ENCODE measurements at places on chromosomes 1 and 21. TPM values are rescaled to one million over a fixed set of nuclear protein-coding genes. Genes with fewer than 3 reads are reported as not detected.

The DCDC2B gene
- not detected for polyA plus RNA-seq

DNA sequence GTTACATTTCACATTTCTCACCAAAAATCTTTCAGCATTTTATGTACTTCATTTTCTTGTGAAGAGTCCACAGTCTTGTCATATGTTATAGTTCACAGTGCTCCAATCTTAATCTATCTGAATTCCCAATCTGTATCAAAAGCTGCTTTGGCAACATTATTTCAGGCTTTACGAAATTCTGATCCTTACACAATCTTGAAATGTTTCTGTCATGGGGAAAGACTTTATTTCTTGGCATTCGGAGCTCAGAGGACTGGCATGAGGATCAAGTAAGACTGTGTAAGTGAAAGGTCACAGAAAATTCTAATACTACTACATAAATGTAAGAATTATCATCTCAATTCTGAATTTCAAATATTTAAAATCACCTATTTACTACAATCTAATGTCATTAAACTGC lies 2.0 kb downstream of the USP33 start:
- H3K36me3 ChIP-seq: no peaks in the 10 kb centered on the region
- no peaks in the 10 kb centered on the region for H3K27me3 ChIP-seq
- H3K4me1 ChIP-seq: peaks cover 3% of the 10 kb centered on the region

The OPTC gene
- 0.56 TPM for polyA plus RNA-seq

- DNase-seq: no peak
- peaks cover 4% of the 10 kb centered on the region for H3K4me1 ChIP-seq
- H3K27ac ChIP-seq: no peak overlapping the region
- no peaks in the 10 kb centered on the region for H3K36me3 ChIP-seq
- no peak overlapping the region for H3K4me3 ChIP-seq
These were observed 124.1 kb downstream of the DISP1 start for GRCh38 chr1:222938986-222939385.

DNA sequence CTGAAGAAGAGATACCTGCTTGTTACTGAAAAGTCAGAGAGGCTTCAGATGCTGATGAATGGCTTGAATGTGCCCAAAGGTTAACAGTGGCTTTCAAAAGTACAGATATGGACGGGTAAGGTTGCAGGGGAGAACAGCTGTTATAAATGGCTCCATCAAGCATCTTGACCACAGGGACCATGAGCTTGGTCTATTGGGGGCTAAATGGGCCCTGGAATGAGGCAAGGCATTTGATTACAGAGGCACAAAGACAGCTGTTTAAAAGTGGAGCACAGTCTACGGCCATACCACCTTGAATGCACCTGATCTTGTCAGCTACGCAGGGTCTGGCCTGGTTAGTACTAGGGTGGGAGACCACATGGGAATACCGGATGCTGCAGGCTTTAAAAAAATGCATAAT lies 48.3 kb downstream of the C1orf198 start:
- H3K27ac ChIP-seq: no peak overlapping the region
- DNase-seq: no peak
- H3K4me1 ChIP-seq: peaks cover 3% of the 10 kb centered on the region
- no peaks in the 10 kb centered on the region for H3K27me3 ChIP-seq

The OR2L2 gene
- polyA plus RNA-seq: not detected

The B3GALT6 gene
- 9.3 TPM for polyA plus RNA-seq

The TRIM67 gene
- polyA plus RNA-seq: not detected

- H3K4me1 ChIP-seq: no peaks in the 10 kb centered on the region
- H3K4me3 ChIP-seq: no peak overlapping the region
- H3K36me3 ChIP-seq: no peaks in the 10 kb centered on the region
- no peak for DNase-seq
- H3K27me3 ChIP-seq: no peaks in the 10 kb centered on the region
These were observed 11.7 kb downstream of the C1orf216 start for GRCh38 chr1:35706846-35707600.

GRCh38 chr1:28782011-28782410 lies 30.0 kb upstream of the OPRD1 start:
- no peaks in the 10 kb centered on the region for H3K36me3 ChIP-seq
- no peak overlapping the region for H3K4me3 ChIP-seq
- H3K27me3 ChIP-seq: no peaks in the 10 kb centered on the region

DNA sequence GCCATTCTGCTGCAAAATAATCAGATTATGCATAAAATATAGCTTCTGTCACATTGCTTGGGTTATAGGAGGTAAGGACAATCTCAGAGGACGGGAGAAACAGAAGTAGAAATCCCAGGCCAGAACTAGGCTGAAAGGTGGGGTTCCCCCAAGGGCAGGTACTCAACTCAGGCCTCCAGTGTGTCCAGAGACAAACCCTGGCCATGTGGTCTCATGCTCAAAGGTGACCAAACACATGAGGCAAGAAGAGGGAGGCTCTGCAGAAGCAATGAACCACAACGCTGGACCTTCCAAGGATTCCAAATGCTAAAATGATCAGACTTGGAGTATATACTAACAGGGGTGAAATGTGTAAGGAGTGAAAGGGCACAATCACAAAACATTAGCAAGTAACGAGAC lies 103.8 kb downstream of the DMRTB1 start:
- no peaks in the 10 kb centered on the region for H3K27me3 ChIP-seq
- H3K27ac ChIP-seq: no peak overlapping the region
- peaks cover 2% of the 10 kb centered on the region for H3K36me3 ChIP-seq
- no peak for DNase-seq
- no peaks in the 10 kb centered on the region for H3K4me1 ChIP-seq

DNA sequence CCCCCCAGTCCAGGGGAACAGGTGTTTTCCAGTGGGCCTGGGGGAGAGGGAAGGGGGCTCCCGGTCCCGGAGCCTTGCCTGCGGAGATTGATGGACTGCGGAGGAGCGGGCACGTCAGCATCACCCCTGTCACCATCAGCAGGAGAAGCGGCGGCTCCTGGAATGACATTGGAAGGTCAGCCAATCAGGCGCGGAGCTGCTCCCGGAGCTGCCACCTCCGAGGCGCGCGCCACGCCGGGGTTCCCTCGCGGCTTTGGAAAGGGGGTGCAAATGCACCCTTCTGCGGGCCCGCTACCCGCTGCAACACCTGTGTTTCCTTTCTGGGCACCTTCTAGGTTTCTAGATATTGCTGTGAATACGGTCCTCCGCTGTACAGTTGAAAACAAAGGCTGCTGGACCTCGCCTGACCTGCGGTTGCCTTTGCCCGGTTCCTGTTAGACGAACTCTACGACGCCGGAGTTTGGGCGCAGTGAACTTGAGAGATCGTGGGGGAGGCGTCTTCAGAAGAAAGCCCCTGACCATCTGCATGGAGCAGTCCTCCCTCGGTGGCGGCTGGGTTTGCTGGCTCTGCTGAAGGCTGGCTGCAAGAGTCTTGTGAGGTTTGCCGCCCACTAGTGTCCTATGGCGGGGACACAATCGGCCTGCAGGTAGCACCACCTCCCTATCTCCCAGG lies 5.3 kb downstream of the DSCAM start:
- H3K27ac ChIP-seq: no peak overlapping the region
- peaks cover 3% of the 10 kb centered on the region for H3K27me3 ChIP-seq

The VHLL gene
- polyA plus RNA-seq: not detected

The SLC9C2 gene
- polyA plus RNA-seq: not detected

The TMOD4 gene
- not detected for polyA plus RNA-seq

GRCh38 chr1:62716397-62716796 lies 28.2 kb upstream of the DOCK7 start:
- no peaks in the 10 kb centered on the region for H3K4me1 ChIP-seq
- no peak for DNase-seq
- H3K27me3 ChIP-seq: no peaks in the 10 kb centered on the region
- no peak overlapping the region for H3K27ac ChIP-seq
